ENCODE measurements at places on chromosomes 3 and 15.
A peak's percentile ranks its signal among the peaks of the same experiment; 100 is the strongest.

- DNase-seq = no peak
Measured at GRCh38 chr3:42224178-42224577, 41.8 kb downstream of the CCK start.

GRCh38 chr15:34760909-34761308, 6.1 kb upstream of the GJD2 start:
- no peak for DNase-seq

DNA sequence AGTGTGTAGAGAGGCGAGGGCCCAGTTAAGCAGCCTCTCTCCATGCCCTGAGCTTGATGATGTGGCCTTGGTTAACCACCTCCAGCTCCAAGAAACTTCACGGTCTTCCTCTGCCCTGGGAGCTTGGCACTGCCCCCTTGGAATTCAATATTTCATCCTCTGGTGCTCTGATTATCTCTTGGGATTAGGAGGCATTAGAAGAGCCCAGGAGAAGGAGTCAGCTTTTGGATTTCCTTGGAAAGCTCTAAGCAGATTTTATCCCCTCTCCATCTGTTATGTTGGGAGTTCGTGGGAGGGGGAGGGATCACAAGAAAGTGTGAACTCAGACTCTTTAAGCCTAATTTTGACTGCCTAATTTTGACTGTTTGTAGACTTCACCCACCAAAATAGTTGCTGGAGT, 132.7 kb upstream of the AGBL1 start:
- no peak for DNase-seq

DNA sequence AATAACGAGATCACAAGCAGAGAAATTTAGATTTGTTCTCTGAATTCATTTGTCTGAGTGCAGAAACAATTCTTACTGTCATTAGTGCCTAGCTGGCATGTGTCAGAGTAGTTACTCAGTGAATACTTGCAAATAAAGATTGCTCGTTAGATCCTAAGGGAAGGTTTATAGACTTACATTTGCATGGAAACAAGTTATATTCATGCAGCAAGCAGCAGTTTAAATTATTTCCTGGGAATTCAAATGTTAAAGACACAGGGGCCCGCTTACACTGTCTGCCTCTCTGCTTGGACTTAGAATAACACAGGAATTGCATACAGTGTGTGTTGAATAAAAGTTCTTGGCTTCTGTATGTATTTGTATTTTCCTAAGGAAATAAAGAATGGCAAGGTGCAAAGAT, 680.6 kb upstream of the NECTIN3 start:
- DNase-seq = no peak

DNA sequence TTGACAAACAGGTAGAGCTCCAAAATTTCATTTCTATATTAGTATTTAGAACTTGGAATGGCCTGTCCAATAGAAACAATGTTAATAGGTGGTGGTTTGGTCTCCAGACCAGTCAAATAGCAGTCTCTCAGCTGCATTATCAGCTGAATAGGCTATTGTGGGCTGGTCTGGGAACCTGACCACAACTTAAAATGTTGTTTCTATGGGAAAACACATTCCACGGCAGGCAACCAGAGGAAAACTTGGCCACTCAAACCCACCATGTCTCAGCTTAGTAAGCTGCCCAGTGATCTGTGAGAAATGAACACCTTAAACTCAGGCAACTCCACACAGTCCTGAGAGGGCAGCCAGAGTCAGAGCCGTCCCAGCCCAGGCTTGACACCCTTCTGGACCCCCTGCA, 20.4 kb downstream of the FBN1 start:
- no peak for DNase-seq

DNA sequence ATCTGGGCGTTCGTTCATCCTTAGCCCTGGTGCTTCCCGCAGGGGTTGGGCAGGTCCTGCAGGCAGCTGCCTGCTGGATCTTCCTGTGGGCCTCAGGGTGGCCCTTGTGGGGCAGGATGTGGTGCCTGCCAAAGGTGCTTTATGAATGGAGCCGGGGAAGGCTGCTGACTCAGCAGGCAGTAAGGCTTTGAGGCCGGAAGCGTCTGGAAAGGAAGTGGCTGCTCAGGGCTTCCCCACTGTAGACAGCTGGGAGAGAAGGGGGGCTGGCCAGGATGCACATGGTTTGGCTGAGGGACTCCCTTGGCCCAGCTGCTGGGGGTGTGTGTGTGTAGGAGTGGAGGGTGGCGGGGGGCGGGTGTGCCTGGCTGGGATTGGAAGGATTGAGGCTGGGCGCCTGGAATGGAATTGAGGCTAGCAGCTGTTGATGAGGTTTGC, 12.9 kb downstream of the CD276 start:
- DNase-seq = peak; percentile 54

DNA sequence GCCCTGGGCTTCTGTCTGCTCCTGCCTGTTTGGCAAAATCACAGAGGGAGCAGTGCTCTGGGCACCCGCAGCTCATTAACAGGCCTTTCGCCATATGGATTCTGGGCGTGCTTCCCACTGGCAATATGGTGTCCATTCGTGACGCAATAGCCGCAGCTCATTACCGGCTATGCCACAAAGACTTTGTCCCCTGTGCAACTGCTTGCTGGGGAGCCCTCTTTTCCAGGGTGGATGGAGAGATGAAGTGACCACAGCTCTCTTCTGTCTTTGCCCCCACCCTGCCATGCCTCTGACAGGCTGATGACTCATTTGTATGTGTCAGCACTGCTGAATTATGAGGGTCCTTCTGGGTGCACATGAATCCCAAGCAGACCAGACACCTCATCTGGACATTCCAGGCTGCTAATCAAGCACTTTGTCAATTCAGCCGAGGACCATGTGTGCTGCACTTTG, 214.3 kb upstream of the FEZF2 start:
- no peak for DNase-seq

DNA sequence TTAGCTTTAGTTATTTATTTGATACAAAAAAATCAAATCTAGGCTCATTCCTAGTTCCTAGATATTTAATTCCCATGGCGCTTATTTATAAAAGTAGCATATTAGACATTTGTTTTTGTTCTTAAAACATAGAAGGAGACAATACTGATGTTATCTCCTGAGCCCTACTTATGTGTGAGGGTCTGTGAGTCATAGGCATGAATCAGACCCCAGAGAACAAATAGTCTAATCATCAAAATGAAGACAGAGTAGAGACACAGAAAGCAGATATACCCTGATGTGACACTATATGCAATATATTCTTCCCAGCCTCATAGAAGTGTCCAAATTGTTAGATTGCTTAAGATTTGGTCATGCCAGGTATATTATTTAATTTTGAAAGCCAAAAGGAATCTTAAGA, 44.9 kb downstream of the PEX5L start:
- DNase-seq = no peak

GRCh38 chr15:52134502-52135144, 22.0 kb upstream of the BCL2L10 start:
- DNase-seq = no peak

DNA sequence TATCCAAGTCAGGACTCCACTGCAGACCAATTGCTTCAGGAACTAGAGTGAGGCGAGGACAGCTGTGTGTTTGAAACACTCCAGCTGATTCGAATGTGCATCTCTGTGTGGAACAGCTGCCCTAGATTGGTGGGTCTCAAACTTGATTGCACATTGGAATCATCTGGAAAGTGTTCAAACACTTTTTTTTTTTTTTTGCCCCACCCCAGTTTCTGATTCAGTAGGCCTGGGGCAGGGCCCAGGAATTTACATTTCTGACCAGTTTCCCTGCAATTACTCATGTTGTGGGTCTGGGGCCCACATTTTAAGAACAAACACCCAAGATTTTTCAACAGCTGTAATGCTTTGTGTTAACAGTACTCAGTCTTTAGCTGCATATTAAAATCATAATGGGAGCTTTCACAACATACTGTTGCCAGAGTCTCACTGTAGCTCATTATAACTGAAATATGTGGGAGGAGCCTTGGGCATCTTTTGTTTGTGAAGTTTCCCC, 156.6 kb downstream of the NR1D2 start:
- DNase-seq = no peak

DNA sequence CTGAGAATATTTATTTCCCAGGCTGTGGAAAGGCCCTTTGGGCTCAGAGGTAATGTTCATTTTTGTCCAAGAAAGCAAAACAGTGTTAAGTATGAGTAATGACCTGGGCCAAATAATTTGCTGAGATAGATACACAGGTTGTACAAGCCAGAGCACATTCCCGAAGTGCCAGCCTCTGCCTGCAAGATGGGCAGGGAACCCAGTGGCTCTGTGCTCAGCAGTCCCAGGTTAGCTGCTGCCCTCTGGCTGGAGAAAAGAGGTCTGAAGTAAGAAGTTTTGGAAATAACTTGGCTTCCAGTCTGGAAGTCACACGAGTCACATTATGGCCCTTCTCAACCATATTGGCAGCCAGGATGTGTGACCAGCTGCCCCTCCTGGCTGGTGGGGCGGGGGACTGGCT, 20.2 kb downstream of the MYZAP start:
- DNase-seq = no peak

- DNase-seq = no peak
Measured at GRCh38 chr3:18236726-18237125, 188.4 kb downstream of the SATB1 start.

GRCh38 chr3:72903004-72903403, 15.2 kb downstream of the GXYLT2 start:
- no peak for DNase-seq

GRCh38 chr3:187985647-187986046, 168.3 kb upstream of the LPP start:
- DNase-seq = no peak

DNA sequence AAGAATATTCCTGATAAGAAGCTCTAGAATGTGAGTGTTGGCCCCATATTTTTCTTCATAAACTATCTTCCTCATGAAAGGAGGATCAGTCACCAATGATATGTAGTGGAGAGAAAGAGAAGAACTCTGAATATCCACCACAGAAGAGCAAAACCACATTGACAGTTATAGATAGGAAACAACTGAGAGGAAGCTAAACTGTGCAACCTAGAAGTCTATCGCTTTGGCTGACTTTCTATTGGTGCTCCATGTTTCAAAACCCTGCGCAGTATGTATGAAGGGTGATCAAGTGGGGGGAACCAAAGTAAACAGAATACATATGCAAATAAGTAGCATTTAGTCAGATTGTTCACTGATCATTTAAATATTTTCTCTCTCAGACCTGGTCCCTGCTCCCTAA, 41.0 kb upstream of the ZNF280D start:
- DNase-seq = no peak

Data from activated CD4-positive, alpha-beta T cell treated with anti-CD3 and anti-CD28 coated beads for 24 hours (primary cell).